ENCODE measurements at places on chromosomes 2 and 18.

GRCh38 chr2:162014751-162015150, 59.3 kb downstream of the DPP4 start:
- DNase-seq: no peak

DNA sequence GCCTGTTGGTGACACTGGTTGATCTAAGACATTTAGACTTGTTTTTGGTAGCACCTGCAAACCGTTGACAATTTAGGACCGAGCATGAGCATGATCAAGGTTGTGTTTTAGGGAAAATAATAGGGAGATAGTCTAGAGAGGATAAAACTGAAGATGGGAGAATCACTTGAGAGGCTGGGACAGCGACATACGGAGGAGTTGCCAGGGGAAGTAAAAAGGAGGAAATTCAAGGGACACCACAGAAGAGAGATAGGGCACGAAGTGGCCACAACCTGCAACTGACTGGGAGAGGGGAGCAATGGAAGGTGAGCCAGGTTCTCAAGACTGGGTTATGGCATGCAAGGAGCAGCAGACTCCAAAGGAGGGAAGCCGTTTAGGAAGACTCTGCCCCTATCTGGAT, 1.4 kb upstream of the ATP8B1 start:
- DNase-seq: no peak

- no peak for DNase-seq
Observed at GRCh38 chr2:41947701-41948396, 100.0 kb upstream of the PKDCC start.

DNA sequence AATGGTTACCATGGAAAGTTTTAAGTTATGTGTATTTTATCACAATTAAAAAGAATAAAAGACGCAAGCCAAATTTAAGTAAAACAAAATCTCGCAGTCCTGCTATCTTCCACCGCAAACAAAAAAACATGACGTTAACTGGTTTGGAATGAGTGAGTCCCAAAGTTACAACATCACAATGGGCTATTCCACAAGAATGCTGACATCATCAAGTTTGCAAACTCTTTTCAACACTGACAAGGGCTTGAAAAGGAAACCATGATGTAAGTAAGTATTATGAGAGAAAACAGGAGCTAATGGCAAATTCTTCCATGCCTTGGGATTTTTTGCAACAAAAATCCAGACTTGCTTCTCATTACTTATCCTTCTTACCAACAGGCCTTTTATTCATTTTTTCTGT, 31.1 kb downstream of the SIGLEC15 start:
- no peak for DNase-seq

- DNase-seq: peak; percentile 13
Observed at GRCh38 chr2:235594041-235594440, 100.2 kb downstream of the AGAP1 start.

- DNase-seq: no peak
Observed at GRCh38 chr2:33526132-33526531, 49.7 kb downstream of the RASGRP3 start.

DNA sequence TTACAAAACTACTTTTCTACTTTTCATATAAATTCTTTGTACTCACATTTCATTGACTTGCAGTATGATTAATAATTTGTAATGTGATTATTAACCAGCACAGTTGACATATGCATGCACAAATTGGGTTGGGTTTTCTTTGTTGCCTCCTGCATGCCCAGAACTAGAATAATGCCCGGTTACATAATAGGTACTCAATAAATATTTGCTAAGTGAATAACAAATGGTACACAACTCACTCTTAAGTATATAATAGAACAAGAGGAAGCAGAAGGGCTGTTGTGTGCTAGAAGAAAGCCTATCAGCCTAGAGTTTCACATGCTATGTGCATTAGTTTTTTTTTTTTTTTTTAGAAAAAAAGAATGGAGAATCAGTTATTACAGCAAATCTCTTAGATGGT, 9.3 kb downstream of the RDH14 start:
- no peak for DNase-seq

- no peak for DNase-seq
Observed at GRCh38 chr2:160680974-160681373, 187.4 kb upstream of the RBMS1 start.

GRCh38 chr2:47269316-47270232, 114.5 kb upstream of the STPG4 start:
- DNase-seq: no peak

DNA sequence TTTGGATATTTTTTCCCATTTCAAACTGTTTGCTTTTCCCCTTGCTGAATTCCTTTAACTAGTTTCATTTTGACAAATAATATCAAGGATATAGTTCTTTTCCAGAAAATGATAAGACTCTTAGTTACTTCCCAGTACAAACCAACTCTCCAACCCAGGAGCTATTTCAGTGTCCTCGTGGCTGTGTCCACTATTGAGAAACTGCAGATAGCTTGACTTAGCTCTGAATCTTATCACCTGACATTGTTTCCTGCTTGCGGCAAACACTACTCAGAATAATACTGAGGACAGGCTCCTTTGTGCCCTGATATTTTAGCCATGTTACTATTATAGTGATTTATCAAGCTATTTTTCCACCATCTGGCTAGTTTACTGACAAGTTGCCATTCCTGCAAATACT, 74.6 kb downstream of the KLF7 start:
- DNase-seq: no peak

DNA sequence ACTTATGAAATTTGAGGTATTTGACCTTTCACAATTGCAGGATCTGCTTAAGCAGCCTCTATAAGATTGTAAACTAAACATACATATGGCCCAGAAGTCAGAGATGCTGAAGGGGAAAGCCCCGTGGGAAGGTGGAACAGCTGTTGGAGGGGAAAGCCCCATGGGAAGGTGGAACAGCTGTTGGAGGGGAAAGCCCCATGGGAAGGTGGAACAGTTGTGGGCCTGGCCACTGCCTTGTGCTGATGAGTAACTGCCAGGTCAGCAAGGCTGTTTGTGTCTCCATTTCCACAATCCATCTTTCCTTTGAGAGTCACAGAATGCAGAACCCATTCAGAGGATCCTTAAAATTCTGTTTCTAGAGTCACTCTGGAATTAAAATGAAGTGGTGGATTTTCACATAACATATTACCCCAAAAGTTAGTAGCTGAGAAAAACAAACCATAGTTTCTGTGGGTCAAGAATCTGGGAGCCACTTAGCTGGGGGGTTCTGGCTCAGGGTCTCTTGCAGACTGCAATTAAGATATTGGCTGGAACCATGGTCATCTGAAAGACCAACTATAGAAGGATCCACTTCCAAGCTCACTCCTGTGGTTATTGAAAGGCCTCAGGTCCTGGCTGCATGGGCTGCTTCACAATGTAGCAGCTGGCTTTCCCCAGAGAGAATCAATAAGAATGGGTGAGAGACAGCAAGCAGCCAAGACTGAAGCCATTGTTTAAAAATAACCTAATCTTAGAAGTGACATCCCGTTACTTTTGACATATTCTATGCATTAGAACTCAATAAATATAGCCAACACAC, 86.6 kb upstream of the CAVIN2 start:
- DNase-seq: no peak

DNA sequence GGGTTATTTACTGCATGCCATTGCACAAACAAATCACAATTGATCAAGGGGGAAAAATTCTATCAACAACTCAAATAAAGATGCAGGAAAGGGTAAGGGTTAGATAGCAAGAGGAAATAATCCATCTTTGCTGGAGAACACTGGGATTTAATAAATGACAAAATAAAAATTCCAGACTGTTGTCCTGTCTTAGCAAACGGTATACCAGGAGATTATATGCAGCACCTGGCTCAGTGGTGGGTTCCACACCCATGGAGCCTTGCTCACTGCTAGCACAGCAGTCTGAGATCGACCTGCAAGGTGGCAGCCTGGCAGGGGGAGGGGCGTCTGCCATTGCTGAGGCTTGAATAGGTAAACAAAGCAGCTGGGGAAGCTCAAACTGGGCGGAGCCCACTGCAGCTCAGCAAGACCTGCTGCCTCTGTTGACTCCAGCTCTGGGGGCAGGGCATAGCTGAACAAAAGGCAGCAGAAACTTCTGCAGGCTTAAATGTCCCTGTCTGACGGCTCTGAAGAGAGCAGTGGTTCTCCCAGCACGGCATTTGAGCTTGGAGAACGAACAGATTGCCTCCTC, 296.5 kb upstream of the THSD7B start:
- no peak for DNase-seq

GRCh38 chr2:160347269-160347863, 146.2 kb downstream of the RBMS1 start:
- no peak for DNase-seq

- no peak for DNase-seq
Observed at GRCh38 chr2:132460781-132461180, 44.2 kb downstream of the GPR39 start.

DNA sequence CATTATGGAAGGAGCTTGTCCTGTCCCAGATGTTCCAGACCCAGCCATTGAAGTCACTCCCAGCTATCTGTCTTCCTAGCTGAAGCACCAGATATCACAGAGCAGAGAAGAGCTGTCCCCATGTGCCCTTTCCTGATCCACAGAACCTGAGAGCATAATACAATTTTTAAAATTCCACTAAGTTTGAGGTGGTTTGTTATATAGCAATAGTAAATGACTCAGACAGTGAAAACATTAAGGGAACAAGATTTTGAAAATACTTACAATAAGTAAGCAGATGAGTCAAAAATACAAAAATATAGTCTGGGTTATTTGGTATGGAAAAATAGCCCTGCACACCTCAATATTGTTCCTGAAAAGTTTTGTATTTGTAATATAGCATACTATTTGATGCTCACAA, 85.8 kb upstream of the GLS start:
- no peak for DNase-seq

- no peak for DNase-seq
Observed at GRCh38 chr18:39318008-39318407, 1752.4 kb upstream of the CELF4 start.

- peak; percentile 25 for DNase-seq
Observed at GRCh38 chr2:12127638-12128037, 381.2 kb downstream of the LPIN1 start.

DNA sequence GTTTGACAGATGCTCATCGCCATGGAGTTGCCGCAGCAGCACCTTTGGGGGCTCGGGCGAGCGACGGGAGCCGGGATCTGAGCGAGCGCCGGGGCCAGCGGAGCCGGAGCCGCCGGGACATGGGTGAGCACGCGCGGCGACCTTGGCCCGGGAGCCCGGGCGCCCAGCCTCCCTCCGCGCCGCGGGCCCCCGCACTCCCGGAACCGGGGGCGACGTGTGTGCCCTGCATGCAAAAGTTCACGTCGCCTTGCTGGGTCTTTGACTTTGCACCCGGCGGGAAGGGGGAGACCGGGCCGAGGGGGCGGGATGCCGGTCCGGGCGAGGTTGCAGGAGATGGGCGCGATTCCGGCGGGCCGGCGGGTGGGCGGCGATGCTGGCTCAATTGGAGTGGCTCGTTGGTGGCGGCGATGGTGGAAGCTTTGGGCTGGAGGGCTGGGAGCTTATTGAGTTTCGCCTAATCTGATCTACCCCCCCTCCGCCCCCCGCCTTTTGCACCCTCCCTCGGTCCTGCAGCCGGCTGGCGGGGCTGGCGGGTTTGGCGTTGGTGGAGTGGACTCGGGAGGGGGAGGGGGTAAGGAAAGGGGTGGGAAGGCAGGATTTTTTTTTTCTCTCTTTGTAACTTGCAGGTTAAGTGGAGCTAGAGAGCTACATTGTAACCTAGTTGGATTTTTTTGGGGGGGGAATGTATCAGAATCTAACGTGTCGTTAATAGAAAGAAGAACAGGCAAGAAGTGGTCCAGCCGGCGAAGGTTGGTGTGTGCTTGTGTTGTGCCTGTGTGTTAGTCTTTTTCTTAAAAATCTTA, at the start of gene SETBP1:
Gene SETBP1, plus strand, starts transcription at position 616 of the 803 bp plus-strand sequence. CDS start 20,459 bp downstream, outside the sequence.
- DNase-seq: peak; percentile 9

DNA sequence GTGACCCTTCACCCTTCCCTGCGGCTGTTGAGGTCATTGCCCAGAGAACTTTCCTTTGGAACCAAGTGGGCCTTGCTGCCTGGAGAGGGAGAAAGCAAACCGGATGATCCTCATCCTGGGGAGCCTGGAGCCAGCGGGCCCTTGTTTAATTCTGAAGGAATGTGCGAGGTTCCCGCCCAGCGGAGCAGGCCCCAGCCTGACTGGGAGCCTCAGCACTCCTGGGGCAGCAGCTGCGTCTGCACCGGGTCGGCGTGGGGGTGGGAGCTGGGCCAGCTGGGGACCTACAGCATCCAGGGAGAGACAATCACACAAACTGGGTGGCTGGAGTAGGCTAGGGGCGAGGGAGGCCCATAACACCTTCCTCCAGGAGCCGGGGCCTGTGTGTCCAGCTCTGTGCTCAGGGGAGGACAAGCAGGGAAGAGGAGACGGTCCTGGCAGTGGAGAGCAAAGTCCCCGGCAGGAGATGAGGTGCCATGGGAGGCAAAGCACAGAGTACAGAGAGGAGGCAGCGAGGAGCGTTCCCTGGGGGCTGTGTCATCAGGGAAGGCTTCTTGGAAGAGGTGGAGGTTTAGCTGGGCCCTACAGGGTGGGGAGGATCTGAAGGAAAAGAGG, 61.9 kb upstream of the HAAO start:
- DNase-seq: no peak

DNA sequence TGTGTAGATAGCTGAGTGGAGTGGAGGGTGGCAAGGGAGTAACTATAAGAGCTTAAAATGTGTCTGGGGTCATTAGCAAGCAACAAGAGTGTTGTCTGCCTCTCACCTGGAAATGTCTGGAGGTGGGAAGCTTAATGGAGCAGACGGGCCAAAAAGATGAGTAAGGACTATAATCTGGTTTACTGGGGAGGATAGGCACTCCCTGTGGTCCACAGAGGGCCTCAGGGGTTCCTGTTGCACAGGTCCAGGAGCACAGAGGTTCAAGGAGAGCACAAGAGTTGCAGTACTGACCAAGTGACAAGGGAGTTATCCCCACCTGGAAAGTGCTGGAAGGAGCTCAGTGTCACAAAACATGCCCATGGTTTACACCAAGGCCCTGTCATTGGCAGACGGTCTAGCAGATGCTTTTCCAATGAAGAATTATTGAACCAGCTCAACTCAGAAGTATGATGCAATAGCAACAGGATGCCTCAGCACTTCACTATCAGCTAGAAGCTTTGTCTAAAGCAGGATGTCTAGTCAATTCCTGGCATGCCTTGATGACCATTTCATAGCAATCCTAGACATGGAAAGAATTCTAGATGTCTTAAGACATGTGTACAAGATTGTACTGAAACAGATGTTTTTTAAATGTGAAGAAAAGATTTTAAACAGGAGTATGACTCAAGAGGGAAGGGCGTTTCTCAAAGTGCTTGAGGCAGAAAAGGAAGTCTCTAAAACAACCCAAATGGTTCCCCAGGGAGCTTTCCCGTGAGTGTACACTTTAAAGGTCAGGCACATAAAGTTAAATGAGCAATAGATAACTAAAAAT, 62.9 kb upstream of the SERPINE2 start:
- DNase-seq: no peak

- DNase-seq: no peak
Observed at GRCh38 chr2:111159641-111160040, 38.9 kb downstream of the BCL2L11 start.

DNA sequence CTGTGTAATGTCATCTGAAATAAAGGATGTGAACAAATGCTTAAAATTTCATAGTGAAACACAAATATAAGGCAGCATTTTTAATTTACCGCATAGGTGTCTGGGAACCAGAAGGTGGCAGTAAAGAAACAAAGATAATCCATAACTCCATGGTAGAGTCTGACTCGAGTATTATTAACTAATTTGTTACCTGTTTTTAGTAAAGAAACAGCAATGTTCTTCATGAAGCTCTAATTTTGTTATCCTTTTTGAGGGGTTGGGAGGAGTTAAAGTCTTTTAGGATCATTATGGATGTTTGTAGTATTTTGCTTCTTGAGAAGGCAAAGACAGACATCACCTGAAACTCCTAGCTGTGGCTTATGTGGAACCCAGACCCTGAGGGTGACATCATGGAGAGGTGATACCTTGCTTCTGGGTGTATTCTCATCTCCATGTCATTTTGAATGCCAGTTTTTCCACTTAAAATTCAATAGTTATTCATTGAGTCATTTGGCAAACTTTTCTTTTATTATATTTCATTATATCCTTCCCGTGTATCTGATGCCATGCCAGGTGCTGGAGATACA, 286.2 kb upstream of the EPAS1 start:
- no peak for DNase-seq
